Stimulated activated CD8-positive, alpha-beta memory T cell treated with anti-CD3 and anti-CD28 coated beads, Interleukin-15, amount 100 ng/mL, for 48 hours (primary cell): ENCODE measurements at places on chromosomes 1 and 21.

DNA sequence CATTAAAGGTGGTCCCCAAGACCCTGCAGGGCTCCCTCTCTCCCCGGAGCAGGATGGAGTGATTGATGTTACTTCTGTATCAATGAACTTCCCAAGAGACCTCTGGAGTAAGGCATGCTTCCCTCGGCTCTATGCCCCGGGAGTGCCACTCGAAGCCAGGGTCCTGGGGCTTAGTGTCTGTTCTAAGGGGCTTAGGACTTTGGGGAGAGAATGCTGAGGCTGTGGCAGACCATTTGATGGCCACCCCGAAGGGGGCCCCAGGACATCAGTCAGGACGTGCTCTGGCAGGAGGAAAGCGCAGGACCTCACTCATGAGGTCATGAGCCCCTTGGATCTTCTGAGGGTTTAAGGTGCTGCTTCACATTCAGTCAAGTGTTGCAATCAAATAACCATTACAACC lies 7.5 kb downstream of the KIAA1614 start:
- DNase-seq, result no peak

- DNase-seq, result no peak
These were observed 54.1 kb downstream of the IGSF21 start for GRCh38 chr1:18161690-18162089.

DNA sequence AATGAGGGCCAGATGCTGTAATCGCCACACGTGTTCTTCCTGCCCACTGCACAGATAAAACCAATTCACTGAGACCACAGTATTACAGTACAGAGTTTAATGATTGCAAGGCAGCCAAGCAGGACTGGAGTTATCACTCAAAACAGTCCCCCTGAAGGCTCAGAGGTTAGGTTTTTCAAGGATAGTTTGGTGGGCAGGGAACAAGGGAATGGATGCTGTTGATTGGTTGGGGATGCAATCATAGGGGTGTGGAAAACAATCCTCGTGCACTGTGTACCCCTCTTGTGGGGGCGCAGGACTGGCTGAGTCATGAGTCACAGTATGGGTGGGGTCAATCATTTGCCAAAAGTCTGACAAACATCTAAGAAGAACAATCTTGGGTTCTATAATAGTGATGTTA lies 12.4 kb upstream of the USP1 start:
- no peak for DNase-seq

- DNase-seq, result no peak
These were observed 202.0 kb downstream of the USH2A start for GRCh38 chr1:216221260-216221700.

DNA sequence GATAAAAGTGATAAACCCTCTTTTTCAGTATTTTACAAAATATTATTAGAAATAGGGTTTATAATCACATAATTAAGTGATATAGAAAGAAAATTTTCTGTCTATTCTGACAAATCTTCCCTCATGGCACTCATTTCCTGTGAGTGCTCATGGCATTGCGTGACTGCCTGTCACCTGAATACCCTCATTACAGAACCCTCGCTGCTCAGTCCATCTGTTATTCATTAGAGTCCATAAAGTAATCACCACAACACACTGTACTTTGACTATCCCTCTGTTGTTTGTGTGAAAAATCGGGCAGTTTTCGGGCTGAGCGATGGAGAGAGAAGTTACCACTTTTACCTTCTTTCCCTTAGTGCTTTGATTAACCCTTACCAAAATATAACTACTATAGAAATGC lies 100.4 kb upstream of the BRINP3 start:
- no peak for DNase-seq

GRCh38 chr1:73674945-73675561 lies 522.9 kb downstream of the LRRIQ3 start:
- no peak for DNase-seq

DNA sequence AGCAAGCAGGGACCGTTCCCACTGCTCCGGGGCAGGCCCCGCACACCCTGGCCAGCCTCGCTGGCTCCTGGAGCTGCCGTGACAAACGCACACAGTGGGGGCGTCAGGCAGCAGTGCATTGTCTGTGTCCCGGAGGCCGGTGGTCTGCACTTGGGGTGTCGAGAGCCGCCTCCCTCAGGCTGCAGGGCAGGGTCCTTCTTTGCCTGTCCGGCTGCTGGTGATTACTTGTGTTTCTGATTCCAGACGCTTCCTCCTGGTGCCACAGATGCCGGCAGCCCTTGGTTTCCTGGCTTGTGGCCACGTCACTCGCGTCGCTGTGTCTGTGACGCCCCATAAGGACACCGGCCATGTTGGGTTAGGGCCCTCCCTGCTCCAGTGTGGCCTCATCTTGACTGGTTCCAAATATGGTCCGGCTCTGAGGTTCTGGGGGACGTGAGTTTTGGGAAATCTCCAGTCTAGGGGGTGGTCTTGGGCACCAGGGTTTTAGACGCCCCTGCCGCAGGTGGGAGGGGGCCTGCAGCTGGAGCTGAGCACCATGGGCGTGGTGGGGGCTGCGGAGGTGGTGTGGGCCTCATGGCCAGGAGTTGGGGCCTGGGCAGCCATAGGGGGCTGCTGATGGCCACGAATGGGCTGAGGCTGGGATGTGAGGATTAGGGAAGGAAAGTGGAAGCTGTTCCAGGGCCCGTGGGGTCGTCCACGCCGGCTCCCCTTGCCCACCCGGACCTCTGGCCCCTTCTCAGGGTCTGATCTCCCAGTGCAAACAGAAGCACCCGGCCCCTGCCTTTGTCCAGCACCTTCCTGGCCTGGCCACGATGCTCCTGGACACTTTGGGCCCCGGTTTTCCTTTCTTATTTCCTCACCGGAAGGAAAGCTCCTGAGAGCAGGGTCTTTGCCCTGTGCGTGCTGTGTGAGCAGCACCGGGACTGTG lies 41.0 kb downstream of the SLX9 start:
- no peak for DNase-seq

- DNase-seq, result no peak
These were observed 1.1 kb upstream of the FABP3 start for GRCh38 chr1:31373897-31374486.

DNA sequence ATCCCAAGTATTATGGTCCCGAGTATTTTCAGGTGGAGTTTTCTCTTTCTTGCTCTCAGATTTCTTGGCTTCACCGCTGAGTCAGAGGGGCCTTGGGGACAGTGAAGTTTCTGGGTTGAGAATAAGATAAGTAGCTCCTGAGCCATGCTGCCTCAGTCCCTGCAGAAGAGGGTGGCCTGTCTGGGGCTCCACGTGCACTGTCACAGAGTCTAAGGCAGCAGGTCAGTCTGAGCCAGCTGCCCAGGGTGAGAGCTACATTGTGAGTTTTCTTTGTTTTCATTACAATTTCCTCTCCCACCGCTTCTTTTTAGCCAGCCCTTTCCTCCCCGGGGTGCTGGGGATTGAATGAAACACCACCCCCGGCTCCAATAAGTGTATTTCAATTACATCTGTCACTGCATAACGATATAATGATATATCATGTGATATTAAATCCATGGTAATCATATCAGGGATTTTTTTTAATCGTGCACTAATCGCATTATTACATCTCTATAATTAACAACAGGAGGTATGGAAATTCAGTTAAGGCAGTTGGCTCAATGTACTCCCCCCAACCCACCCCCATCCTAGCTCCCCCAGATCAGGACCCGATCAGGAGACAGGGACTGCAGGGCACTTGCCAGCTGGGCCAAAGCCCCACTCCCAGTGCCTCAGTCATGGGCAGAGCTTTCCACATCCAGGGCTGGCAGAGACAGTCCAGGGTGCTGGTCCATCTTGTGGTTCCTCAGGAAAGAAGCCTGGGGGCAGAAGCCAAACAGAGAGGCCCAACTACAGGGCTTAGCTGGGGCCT lies 43.7 kb downstream of the DMAP1 start:
- DNase-seq, result no peak

DNA sequence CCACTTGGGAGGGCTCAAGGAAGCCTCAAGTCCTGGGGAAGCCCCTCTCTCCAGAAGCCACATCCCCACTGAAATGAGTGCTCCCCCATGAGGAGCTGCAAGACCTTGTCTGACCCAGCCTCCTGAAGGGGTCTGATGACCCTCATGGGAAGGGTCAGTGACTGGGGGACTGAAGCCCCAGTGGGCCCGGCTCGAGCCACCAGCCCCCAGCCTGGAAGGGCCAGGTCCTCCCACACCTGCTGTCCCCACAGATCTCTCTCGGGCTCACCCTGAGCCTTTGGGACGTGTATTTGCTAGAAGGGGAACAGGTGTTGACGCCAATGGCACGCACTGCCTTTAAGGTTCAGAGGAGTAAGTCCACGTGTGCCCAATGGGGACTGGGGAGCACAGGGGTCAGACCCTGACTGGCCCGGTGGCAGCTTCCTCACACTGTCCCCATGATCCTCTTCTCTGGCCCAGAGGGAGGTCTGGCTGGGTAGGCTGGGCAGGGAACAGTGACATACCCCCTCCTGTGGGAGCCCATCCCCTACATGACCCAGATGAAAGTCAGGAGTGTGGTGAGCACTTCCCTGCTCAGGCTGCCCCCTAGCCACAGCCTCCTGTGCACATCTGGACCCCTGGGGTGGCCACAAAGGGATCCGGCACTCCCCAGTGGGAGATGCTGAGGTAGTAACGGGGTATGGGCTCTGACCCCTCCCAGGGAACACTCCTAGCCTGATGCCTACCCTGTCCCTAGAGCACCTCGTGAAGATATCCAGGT lies 12.4 kb upstream of the SRARP start:
- no peak for DNase-seq

DNA sequence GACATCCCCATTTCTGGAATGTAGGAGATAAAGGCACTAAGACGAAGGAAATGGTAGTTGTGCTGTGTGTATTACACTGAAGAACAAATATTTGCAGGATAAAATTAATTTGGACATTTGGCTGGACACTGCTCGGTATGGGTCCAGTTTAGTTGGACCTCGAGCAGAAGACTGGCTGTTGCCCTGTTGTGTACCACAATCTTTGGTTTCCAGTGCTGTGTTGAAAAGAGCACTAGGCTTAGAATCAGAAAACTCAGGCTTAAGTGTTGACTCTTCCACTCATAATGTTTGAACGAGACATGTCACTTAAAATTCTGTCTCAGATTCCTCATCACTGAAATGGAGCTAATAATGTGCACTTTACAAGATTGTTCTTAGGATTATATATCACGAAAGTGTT lies 1.2 kb upstream of the ARPC5 start:
- no peak for DNase-seq

GRCh38 chr1:165841582-165842017 lies 14.2 kb downstream of the UCK2 start:
- no peak for DNase-seq

- DNase-seq, result no peak
These were observed 286.2 kb upstream of the OLFM3 start for GRCh38 chr1:102282955-102283354.

- DNase-seq, result no peak
These were observed 268.4 kb upstream of the DUSP10 start for GRCh38 chr1:222010306-222010705.

DNA sequence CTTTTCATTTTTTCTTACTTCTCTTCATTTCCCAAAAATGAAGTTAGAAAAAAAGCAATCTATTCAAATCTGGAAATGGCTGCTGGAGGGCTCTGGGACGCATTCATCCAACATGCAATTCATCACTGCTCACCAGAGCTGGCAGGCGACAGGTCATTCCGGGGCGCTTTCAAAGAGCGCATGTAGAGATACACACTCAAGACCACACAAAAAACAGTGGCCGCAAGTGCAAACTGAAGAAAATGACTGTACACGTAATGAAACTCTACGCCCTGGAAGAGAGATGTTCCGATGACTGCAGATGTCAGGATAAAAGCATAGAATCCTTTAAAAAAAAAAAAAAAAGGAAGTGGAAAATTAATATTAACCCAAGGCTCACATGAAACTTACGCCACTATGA lies 15.5 kb downstream of the LBR start:
- no peak for DNase-seq

DNA sequence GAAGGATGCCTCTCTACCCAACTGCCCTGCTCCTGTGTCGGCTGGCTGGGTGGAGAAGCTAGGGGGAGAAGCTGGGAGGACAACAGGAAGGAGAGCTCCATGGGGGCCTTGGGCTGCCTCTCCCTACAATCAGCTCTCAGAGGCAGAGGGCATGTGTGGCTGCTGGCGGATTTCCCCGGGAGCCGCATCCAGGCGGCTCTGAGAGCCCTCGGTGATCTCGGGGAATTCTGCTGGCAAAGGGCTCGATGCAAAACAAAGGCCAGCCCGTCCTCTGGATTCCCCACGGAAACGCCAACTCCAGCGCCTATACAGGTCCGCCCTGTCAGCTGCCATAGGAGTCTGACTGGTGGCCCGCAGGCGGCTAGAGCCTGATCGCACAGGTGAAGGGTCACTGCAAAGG lies 26.4 kb upstream of the EVA1B start:
- DNase-seq, result no peak

DNA sequence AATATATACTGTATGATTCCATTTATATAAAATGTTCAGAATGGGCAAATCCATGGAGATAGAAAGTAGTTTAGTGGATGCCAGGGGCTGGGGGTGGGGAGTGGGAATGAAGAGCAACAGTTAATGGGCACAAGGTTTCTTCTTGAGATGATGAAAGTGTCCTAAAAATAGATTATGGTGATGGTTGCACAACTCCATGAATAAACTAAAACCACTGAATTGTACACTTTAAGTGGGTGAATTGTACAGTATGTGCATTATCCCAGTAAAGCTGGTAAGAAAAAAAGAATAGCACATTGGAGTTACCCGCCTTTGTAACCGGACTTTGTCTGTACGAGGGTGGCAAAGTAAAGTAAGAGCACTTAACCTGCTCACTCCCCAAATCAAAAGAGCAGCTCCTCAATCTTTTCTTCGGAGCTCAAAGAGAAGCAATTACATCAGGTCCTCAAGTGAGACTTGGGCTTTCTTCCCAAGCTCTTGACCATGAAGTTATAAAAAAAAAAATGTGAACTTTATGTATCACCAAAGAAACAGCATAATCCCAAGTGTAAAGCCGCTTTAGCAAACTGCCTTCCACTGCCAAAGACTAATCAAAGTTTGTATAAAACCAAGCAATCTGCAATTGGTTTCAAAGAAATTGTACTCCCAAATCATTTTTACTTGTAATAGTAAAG lies 32.1 kb downstream of the ALDH9A1 start:
- DNase-seq, result no peak

GRCh38 chr1:33660956-33661355 lies 188.5 kb downstream of the ZSCAN20 start:
- no peak for DNase-seq

- no peak for DNase-seq
These were observed 365.4 kb downstream of the LRRIQ3 start for GRCh38 chr1:73832276-73833181.
